Activated CD4-positive, alpha-beta T cell treated with anti-CD3 and anti-CD28 coated beads, Interleukin-2, Interleukin-6, amounts not matched to agents 100 ng/mL and 50 ng/mL, durations not matched to agents 16 hours and 8 hours (primary cell): ENCODE measurements at places on chromosomes 3 and 15.
A peak's percentile ranks its signal among the peaks of the same experiment; 100 is the strongest.

DNA sequence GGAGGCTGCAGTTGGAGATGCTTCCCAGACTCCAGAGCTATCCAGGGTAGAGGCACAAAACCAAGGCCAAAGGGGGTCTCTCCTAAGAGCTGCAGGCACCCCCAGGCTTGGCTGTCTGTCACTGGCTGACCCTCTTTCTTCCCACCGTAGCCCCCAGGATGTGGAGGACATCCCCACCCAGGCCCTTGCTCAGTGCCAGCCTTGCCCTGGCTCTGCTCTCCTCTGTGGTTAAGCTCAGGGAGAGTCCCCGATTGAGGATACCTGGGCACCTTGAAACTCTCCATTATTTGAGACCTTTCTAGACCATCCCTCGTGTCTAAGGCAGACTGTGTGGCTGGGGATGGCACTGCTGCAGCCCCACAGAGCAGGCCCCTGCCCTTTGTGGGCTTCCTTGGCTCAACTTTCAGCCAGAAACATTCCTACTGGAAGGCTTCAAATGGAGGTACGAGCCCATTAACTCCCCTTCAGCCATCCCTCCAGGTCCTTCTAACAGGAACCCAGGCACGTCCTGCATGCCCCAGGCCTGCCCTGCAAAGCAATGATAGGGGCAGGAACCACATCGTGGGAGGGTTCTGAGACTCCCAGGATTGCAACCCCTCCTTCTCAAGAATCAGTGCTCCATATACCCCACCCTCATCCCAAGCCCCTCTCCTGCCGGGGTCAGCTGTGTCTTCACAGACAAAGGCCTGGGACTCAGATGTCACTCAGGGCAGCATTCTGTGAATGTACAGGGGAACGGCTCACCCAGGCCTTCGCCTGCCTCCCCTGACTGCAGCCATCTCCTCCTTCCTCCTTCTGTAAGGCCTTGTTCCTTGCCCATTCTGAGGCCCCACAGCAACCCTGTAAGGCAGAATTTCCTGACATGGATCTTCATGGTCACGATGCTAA, 102.9 kb upstream of the ABHD17C start:
- no peak for DNase-seq

- peak; percentile 3 for DNase-seq
Measured at GRCh38 chr3:57164217-57164656, 916 bp downstream of the IL17RD start.

- DNase-seq: no peak
Measured at GRCh38 chr3:11130385-11130784, 23.9 kb upstream of the HRH1 start.

GRCh38 chr15:37253877-37254276, 153.5 kb upstream of the MEIS2 start:
- DNase-seq: no peak

DNA sequence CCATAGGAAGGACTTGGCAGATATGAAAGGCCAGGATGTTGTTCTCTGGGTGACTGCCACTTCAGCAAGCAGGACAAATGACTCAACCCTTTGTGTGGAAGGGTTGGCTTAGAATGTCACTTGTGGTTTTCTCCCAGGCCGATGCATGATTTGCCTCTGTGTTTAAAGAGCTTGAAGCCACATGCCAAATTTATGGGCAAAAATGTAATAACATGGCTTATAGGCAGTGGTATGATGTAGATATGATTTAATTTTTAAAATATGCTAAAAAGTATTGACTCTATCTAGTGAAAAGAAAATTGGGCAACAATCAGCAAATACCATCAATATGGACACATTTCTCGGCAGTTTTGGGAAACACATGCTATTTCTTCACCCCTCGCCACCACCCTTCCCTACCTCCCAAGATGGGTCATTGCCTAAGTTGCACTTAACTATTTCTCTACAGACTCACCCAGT, 114.6 kb downstream of the CYP19A1 start:
- peak; percentile 9 for DNase-seq

DNA sequence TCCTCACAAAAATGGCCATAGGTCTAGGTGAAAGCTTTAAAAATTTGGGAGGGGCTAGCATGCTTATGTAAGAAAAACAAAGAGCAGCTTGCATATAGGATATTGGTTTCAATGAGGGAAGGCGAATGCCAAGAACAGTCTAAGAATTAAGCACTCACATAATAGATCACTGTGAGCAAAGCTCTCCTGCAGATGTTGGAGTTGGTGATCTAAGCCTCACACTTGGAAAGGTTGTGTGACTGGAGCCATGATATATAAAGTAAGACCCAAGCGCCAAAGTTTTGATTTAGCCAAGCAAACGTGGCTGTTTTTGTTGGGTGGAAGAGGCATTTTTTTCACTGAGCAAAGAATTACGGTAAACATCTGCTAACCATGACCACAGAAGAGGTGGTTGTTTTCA, 237.5 kb downstream of the FOXP1 start:
- no peak for DNase-seq

- DNase-seq: no peak
Measured at GRCh38 chr3:135851201-135852081, 114.1 kb upstream of the PPP2R3A start.
